NCI-H2107 (cell line): ENCODE measurements at places on chromosomes 1 and 21.

DNA sequence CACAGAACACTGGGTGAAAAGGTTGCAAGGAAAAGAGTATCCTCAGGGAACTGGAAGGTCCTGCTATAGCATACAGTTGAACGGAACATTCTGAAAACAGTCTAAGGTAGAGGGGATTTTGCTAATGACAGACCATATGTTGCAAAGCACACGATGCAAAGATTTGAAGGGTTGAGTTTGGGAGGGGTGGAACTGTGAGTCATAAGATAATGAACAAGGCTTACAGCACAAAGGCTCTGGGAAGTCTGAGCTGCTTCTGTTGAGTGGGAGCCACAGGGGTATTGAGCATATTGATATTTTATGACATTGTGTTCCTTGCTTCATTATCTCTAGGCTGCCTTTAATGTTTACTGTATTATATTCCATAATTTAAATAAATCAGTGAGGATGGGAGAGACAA is 104.9 kb downstream of the PLPPR4 start:
- DNase-seq, result no peak

- no peak for DNase-seq
Measured at GRCh38 chr1:43460988-43461693, 7.4 kb upstream of the HYI start.

GRCh38 chr1:9145021-9145668 is 16.2 kb upstream of the GPR157 start:
- no peak for DNase-seq

GRCh38 chr1:212437179-212437798 is 4.6 kb downstream of the NENF start:
- DNase-seq, result no peak

- DNase-seq, result no peak
Measured at GRCh38 chr1:8889103-8889846, 10.8 kb upstream of the ENO1 start.

DNA sequence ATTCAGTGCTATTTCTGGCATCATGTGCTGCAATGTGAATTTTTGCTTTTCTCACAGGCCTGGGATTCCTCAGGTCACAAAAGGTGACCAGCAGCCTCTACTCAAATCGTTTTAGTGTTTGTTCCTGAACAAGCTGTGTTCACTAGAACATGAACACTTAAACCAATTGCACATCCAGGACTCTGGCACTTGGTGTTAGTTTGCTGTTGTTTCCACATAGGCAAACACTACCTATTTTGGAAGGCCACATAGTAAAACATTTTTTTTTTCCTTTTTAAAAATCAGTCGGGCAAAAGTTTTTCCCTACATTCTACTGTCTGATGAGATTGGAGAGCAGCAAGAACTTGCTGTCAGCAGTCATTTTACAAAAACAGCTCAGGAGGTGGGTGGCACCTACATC is 83.2 kb downstream of the PLPP3 start:
- no peak for DNase-seq

- no peak for DNase-seq
Measured at GRCh38 chr1:23184212-23184934, 15.7 kb upstream of the LUZP1 start.
